ENCODE measurements at places on chromosomes 12 and 14.

- no peak for DNase-seq
Observed at GRCh38 chr12:51293696-51294095, 23.5 kb upstream of the SMAGP start.

DNA sequence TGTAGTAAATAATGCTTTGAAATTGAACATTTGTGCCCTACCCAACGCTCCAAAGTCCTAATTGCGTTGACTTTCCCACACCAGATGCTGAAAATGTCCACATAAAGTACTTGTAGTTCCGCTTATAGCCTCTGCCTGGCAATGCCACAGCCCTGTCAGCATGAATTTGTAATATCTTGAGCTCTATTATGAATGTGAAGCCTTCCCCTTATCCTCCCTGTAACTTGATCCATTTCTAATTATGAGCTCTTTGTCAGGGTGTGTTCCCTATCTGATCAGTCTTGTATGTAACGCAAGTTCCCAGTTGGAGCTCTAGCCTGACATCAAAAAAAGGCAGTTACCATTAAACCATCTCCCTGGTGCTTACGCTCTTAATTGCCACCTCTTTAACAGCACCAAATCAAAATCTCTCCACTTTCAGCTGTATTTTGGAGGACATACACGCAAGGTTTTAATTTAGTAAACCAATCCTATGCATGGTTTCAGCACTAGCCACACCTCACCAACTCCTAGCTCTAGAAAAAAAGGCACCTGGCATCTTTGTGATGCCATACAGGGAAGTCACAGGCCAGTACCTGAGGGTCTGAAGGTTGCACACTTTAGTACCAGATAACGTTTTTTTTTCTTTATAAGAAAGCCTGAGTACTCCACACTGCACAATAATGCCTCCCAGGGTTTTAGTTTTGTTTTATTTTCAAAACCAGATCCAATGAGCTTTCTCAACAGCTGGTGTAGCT, 69.3 kb downstream of the EEA1 start:
- no peak for DNase-seq

DNA sequence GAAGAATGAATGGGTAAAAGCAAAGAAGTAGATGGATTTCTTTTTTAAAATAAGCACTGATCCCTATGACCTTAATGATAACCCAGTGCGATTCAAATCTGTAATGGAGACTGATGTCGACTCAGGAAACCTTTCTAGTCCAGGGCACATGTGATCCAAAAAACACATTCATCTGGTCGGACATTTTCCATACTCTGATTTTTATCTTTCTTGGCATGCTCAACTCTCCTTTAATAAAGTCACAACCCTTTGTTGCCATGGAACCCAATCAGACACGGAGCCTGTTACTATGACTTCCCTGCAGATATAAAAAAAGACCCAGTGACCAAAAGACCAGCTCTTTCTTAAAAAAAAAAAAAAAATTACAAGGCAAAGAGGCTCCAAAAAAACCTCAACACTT, 27.9 kb downstream of the TMCC3 start:
- DNase-seq, result no peak

DNA sequence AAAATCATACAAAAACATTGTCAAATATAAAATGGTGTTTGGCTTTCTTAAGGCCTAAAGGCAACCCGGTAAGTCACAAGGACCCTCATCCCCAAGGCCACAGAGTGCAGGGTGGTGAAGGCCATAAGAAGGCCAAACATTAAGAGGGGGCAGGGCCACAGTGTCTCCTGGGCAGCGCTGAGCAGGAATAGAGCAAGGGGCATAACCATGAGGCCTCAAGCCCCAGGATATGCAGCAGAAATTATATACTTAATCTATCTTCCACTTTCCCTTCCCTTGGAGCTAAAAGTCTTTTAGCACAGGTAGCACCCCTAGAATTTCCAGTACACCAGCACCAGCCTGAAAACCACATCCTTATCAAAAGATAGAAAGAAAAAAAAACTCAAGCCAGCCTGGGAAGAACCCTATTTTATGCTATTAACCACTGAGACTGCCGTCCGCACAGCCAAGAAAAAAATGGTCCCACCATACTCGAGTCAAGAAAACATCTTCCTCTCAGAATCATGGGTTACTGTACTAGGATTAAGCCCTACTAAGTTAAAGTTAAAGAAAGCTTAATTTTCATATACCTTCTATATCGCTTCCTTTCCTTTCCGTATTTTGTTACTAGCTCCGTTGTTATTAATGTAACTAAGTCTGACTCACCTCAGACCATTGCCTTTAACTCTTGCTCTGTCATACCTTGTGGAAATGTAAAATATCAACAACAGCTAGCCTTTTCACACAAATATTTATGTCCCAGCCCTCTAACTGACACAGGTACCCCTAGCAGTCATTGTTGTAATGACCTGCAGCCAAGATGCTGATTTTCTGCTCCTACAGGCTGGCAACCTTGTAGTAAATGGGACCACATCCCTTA, 20.1 kb downstream of the KLRK1 start:
- no peak for DNase-seq

DNA sequence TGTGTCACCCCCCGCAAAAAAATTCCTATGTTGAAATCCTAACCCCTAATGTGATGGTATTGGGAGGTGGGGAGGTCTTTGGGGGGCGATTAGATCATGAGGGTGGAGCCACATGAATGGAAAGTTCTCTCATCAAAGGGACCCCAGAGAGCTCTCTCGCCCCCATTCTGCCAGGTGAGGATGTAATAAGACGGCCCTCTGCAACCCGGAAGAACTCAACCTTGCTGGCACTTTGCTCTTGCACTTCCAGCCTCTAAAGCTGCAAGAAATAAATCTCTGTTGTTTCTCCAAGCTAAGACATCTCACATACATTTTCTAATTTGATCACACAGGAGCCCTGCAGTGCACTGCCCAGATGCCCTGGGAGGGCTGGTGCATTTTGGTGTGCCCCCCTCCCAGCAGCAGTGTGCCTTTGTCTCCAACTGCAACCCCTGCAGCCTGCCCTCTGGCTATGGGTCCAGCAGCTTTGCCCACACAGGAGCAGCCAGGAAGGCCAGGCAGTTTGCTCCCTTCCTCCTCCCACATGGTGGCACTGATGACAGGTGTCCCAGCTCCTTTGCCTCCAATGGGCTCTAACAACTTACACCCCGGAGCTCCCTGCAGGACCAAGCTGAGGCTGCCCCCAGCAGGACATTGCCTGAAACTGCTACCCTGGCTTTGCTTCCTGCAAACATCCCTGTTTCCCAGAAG, 59.3 kb downstream of the C14orf132 start:
- DNase-seq, result no peak

DNA sequence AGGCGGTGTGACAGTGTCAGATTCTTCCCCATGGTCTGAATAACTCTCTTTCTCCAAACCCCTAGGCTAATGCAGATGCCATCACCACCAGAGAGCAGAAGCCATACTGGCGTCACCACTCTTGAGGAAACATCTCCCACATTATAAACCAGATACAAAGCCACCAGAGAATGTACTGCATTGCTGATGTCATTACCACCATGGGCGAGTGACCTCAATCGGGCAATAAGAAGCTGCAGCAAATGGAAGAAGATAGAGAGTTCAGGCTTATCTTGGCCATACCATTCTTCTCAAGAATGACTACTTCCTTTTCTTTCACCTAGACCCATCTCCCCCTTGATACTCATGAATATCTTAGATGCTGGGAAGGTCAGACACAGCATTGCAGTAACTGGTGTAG, 1157.2 kb downstream of the TMEM121 start:
- DNase-seq, result no peak

DNA sequence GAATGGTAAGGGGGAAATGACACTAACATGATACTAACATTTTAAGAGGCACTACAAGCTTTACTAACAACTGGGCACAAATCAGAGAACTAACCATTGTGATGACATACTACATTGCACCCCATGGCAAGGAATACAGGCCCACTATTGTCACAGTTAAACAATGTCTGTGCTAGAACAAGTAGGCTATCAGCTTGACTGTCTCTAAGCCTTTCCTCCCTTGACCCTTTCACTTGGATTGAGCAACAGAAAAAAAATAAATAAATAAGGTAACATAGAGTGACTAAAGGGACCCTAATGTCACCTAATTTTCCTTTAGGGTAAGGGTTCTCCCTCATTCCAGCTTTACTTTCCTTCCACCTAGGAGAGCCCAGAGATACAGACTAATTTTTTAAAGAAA, 4.4 kb downstream of the SLC38A2 start:
- DNase-seq, result no peak

DNA sequence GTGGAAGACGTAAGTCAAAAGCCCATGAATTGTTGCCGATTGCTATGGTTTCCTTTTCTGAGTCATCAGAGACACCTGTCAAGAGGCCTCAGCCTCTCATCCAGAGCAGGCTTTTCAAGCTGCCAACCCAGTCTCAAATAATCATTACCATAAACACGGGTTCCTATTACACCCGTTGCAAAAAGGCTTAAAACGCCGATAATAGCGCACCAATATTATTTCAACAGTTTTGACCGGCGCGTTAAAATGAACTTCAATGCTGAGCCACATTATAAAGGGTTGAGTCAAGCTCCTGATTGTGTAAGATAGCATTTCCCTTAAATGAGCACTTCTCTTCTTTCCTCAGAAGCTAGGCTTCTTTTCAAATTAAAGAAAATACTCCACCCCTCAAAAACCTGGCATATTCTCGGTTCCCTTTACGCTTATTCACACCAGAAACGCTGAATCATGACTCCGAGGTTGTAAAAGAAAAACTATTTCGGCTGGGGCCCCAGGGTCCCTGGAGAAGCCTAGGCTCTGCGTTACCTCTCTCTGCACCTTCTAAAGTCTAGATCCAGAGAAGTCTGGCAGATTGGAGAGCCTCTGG, 1.4 kb downstream of the TMTC1 start:
- no peak for DNase-seq

- no peak for DNase-seq
Observed at GRCh38 chr12:104671409-104672095, 214.8 kb downstream of the CHST11 start.

DNA sequence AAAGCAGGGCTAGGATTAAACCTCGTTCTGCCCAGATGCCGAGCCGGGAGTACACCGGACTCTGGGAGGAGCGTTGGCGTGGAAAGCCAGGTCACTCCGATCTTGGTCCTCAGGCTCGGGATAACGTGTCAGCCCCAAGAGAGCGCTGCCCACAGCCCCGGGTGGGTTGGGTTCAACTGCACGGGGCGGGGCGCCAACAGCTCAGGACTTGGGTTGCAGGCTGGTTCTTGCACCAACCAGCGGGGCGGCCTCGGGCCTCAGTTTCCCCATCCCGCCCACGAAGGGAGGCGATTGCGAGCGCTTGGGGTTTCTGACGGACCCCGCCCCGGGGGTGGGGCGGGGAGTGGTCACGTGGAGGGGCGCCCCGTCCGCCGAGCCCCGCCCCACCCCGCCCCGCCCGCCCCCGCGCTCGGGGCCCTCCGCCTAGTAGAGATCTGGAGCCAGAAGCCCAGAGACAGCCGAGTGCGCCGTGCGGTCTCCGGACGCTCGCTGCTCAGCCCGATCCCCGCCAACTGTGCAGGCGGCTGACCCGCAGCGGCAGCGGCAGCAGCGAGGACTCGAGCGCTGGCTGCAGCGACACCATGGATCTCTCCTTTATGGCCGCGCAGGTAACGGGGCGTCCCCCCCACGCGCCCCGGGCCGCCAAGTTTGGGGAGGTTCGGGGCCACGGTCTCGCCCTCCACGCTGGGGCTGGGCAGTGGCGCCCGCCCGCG, at the start of gene C14orf132:
C14orf132 (plus strand) TSS at position 443 of the 713 bp plus-strand sequence; CDS start at position 582, 139 bp downstream.
- DNase-seq, result no peak

- no peak for DNase-seq
Observed at GRCh38 chr14:33444136-33444535, 505.5 kb downstream of the NPAS3 start.

GRCh38 chr14:92702441-92702918, 45.9 kb downstream of the LGMN start:
- no peak for DNase-seq

DNA sequence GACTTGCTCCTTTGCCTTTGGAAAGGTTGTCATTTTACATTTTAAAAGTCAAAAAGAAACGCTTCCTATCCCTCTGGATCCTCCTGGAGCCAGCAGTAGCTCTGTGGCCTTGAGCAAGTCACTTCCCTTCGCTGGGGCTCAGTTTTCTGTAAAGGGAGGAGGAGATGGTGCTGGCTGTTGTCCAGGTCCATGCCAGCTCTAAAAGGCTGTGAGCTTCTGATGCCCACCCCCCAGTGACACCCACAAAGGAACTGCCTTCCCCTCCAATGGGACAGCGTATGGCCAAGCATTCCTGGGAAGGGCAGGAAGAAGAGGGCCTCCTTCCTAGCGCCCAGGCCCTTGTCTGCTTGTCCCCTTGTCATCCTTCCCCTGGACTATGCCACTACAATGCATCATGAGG, 81.5 kb downstream of the NTF3 start:
- DNase-seq, result no peak

DNA sequence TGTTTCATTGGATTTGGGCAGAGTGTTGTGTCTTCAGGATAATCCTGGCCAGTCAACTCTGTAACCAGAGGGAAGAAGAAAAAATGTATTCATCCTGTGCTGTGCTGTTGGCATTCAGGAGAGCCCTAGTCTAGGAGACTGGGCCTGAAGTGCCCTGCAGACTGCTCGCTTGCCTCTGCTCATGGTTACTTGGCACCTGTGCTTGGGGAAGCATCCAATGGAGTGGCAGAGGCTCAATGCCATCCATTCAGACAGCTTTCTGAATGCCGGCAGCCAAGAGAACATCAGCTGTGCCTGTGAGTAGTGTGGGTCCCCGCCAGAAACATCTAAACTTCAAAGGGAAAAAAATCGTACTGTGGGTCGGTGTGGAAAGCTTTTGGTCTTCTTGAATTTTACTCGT, 124.2 kb downstream of the SRGAP1 start:
- DNase-seq, result no peak

GRCh38 chr12:14576896-14577295, 9.2 kb upstream of the PLBD1 start:
- DNase-seq, result no peak

- no peak for DNase-seq
Observed at GRCh38 chr12:77696183-77696582, 134.5 kb upstream of the NAV3 start.

DNA sequence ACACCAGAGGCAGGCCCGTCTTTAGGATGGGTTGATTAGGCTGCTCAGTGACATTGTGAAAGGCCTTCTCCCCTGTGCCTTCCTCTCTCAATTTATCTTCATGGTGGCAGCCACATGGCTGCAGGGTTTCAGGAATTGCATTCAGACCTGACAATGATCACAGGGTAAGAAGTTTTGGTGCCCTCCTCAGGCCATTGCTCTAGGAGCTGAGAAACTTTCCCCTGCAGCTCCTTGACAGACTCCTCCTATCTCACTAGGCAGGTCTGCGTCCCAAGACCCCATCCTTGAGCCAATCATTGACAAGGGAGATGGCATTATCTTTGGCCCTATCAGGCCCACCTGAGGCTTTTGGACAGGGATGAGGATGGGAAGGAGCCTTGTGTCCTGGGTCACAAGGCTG, 57.4 kb upstream of the ANO4 start:
- DNase-seq, result no peak

DNA sequence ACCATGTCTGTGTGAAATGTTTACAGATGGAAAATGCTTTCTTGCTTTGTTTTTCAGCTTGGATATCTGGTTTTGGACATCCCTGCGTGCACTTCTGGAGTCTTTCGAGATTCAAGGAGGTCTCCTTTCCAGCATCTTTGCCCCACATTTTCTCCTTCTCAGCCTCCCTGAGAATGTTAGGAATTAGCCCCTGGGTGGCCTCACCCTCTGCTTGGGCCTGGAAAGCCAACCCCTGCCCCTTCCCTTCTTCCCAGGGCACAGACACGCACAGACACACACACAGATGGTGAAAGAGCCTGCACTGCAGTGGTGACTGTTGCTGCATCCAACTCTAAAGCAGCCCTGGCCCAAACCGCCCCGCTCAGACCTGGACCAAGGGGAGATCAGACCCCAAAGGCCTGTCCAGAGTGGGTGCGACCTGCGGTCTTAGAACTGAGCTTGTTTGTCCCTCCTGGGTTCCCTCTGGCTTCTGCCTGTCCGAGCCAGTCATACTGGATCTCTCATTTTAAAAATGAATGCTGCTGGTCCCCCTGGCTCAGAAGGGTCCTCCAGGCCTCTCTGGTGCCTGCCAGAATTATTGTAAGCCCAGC, 8.7 kb upstream of the NCOR2 start:
- no peak for DNase-seq

All from NCI-H1048 (cell line).